CD14-positive monocyte (primary cell): ENCODE measurements at places on chromosomes 11 and 22.
A peak's percentile ranks its signal among the peaks of the same experiment; 100 is the strongest.

- DNase-seq, result peak; percentile 76
These were observed 4.5 kb upstream of the BCL9L start for GRCh38 chr11:118930094-118930712.

DNA sequence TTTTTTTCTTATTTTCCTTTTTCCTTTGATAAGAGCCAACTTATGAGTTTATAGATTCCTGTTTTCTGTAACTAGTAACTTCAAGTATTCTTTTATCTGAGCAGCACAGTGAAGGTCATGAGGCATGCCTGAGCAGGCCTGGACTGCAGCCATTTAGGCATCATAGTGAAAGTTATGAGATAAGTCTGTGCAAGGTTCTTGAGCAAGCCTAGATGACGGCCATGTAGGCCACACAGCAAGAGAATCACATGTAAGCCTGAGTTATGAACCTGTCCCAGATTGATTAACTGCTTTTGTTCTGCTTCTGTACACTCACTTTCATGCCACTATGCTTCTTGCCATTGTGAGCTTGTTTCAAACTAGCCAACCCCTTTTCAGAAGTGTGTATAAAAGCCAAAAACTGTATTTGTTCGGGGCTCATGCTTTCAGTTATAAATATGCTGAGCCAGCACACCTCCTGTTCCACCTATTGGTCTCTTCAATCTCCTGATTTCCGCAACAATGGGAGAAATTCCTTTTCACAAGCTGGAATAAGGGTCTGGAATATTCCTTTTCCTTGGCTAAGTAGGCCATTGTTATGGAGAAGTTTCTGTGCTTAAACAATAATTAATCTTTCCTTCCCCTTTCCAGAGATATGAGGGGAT is 745.7 kb downstream of the FAM181B start:
- no peak for DNase-seq

GRCh38 chr11:130448416-130449309 is at the start of gene ADAMTS15:
TSS of gene ADAMTS15 (plus strand) at chr11:130448645. CDS start at chr11:130448974, 329 bp downstream.
- no peak for DNase-seq

- no peak for DNase-seq
These were observed 7.5 kb upstream of the PPFIA1 start for GRCh38 chr11:70262951-70263350.

GRCh38 chr11:19502691-19503253 is 209.9 kb upstream of the NAV2 start:
- DNase-seq, result no peak

DNA sequence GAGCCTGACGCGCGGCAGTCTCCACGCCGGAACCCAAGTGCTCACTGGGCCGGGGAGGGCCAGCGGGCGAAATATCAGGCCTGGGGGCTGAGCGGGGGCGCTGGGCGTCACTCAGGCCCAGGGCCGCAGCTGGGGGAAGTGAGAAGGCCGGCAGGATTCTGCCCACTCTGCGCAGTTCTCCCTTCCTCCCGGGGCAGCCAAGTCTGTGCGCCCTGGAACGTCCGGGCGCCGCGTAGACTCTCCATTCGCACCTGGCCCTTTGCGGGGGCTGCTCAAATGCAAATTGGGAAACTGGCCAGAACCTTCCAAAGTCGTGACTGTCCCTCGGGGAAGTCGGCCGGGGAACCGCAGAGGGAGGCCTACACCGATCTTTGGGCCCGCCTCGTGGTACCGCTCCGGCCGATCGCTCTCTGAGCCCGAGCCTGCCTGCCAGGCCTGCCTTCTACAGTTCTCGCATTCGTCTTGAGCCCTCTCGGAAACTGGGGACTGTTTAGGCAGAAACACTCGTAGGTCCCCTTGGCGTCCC is 2.2 kb upstream of the SLC6A5 start:
- no peak for DNase-seq

DNA sequence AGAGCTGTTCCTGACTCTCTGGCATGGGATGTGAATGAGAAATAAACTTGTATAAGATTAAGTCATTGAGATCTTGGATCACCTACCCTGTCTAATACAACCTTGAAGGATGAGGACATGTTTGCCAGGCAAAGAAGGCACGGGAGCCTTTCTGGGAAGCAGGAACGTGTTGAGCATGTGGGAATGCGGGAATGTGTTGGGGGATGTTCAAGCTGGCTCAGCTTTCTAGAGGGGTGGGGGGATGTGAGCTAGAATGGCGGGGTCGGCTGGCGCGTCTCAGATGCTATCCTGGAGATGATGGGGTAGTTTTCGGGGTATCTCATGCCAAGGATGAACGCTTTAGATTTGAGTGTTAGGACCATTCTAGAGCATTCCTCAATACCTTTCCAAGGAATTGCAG is 227.1 kb downstream of the DSCAML1 start:
- DNase-seq, result no peak

DNA sequence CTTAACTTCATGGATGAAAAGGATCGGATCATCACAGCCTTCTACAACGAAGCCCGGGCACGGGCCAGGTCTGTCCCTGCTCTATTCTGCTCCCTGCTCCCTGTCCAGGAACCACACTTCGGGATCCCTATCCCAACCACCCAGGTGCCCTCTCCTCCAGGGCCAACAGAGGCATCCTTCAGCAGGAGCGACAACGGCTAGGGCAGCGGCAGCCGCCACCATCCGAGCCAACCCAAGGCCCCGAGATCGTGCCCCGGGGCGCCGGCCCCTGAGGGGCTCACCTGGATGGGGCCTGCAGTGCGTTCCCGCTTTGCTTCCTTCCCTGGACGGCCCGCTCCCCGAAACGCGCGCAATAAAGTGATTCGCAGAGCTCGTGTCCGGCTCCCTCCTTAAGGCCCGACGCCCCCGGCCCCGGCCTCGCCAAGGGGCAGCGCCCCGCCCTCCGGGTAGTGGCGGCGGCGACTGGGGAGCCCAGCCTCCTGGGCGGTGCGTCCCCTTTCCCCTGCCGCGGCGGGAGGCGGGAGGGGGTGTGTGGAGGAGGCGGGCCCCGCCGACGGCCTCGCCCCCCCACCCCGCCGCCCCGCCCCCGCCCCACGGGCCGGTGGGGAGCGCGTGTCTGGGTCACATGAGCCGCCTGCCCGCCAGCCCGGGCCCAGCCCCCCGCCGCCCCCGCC is at the start of gene VEGFB:
Gene VEGFB (plus strand): TSS at position 672 of the 674 bp plus-strand sequence. CDS start 250 bp downstream, outside the sequence.
- DNase-seq, result peak; percentile 29

- DNase-seq, result no peak
These were observed 65.9 kb downstream of the ADAMTS15 start for GRCh38 chr11:130514316-130514715.

DNA sequence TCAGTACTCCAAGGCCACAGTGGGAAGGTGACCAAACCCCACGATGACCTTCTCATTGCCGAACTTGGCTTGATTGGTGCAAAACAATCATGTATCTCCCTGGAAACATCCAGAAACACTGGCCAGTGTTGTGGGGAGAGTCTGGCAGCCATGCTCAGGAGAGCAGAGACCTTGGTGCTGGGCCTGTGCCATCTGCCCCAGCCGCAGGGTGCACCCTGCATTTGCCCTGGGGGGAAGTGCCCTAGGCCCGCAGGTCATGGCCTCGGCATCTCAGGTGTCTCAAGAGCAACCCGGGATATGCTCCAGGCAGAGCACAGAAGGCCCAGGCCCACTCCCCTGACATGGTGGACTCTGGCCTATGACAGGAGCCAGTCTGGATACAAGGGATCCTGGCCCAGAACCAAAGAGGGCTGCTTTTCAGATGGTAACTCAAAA is 23.7 kb downstream of the ARVCF start:
- DNase-seq, result no peak

GRCh38 chr11:58495906-58496305 is 12.0 kb downstream of the OR5B21 start:
- no peak for DNase-seq

- DNase-seq, result no peak
These were observed 2.6 kb upstream of the PATL1 start for GRCh38 chr11:59671471-59671870.

DNA sequence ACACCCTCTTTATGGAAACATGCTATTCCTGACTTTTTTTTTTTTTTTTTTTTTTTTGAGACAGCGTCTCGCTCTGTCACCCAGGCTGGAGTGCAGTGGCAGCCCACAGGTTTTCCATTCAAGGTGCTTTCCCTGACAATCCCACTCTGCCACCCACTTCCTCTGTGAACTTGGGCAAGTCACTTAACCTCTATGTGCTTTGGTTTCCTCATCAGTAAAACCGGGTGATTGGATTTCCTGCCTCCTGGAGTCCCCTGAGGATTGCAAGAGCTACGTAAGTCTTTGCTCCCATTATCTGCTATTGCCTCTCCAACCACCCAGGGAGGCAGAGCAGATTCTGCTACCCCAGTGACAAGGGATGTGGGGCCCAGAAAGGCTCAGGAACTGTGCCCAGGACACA is 54.1 kb downstream of the CELSR1 start:
- no peak for DNase-seq

GRCh38 chr11:11520231-11521015 is 101.4 kb downstream of the GALNT18 start:
- DNase-seq, result no peak

DNA sequence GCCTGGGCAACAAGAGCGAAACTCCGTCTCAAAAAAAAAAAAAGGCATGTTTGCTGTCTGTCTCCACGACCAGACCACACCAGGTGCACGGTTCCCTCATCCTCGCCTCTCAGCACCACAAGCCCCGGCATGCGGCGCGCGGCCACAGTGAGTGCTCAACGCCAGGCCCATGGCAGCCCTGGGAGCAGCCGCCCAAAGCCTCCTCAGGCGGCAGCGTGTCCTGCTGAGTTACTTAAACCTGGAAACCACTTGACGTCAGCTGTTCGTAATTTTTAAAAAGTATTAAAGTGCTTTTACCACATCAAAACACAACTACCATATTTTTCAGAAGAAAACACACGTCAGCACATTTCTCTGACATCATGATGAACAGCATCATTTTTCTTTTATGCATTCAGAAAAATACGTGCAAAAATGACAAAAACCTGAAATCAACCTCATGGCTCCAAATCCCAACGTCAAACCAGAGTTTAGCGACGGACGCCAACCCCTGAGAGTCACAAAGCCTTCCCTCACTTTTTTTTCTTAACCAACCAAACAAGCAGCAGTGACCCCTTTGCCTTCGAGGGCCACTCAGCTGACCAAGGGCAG is 2.1 kb downstream of the DEAF1 start:
- DNase-seq, result no peak
